Stimulated activated naive CD8-positive, alpha-beta T cell treated with anti-CD3 and anti-CD28 coated beads, Interleukin-15, Interleukin-2, amounts not matched to agents 100 U/mL and 50 U/mL, for 24 hours (primary cell): ENCODE measurements at places on chromosomes 6 and 20.

DNA sequence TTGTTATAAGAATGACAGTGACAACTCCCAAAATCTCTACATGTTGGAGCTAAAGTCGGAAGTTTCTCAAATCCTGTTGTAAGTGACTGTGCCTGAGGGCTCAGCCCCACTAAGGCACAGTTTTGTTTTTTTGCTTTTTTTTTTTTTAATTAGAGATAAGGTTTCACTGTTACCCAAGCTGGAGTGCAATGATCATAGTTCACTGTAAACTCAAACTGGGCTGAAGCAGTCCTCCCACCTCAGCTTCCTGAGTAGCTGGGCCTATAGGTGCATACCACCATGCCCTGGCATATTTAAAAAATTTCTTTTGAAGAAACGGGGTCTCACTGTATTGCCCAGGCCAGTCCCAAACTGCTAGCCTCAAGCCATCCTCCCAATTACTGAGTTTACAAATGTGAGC lies 96.9 kb downstream of the DTD1 start:
- DNase-seq: no peak

- no peak for DNase-seq
These were observed 56.5 kb upstream of the SIRPA start for GRCh38 chr20:1838556-1839279.

DNA sequence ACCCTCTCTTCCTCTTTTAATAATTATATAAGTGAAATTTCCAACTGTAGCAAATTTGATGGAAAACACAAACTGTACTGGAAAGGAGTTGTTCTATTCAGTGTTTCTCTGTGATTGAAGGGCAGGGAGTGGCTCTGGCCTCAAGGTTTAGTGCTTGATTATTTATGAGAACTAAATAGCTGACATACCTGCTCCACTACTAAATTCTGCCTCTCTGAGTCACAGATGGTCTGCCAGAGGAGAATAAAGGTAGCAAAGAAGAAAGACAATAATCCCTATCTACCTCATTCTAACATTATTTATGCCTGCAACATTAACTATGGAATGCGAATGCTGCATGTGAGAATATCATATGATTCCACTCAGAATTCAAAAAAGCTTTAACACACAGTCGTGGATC lies 9.3 kb downstream of the BMP5 start:
- no peak for DNase-seq

DNA sequence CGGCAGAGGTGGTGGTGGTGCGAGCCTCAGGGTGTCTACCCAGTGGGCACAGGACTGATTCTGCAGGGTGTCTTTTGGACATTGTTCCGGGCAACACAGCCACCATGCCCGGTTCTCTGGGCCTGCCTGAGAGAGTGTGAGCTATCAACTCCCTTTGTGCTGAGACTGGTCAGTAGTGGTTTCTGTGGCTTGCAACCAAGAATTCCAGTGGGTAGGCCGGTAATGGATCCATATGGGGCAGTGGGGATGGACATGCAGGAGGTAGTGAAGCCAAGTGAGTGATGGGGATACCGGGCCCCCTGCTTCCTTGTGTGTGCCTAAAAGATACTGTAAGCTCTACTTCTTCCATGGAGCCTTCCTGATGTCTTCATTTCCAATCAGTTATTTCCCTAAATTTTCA lies 71.0 kb downstream of the CDC5L start:
- no peak for DNase-seq
